ENCODE measurements at places on chromosomes 12 and 14.

DNA sequence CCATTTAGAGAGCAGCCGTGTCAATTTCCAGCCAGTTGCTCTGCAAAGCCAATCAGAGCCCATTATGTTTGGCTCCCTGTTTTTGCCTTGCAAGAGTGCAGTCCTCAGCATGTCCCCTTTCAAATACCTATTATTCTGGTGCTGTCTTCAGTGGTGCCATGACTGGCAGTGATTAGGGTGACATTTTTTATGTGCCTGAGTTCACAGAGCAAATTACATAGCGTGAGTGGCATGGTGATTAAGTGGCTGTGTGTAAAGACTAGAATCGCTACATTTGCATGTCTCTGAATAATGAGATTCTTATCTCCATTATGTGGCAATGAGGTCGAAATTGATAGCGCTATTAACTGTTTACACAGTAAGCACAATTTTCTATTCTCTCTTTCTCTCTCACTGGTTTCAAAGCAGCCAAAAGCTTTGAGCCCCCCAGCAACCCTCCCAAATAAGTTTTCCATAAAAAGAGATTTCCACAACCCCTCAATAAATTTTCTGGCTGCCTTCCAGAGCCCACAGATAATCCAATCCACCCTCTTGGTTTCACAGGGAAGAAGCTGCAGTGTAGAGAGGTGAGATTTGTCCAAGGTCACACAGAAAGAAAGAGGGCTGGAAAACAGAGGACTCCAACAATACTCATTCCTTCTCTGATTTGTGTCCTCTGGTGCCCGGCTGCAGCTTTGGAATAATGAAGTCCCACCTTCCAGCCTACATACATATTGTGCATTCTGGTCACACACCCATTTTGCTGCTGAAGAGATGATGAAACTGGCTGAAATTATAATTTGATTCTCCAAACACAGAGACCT lies 58.8 kb upstream of the NUDT4 start:
- no peak for DNase-seq

DNA sequence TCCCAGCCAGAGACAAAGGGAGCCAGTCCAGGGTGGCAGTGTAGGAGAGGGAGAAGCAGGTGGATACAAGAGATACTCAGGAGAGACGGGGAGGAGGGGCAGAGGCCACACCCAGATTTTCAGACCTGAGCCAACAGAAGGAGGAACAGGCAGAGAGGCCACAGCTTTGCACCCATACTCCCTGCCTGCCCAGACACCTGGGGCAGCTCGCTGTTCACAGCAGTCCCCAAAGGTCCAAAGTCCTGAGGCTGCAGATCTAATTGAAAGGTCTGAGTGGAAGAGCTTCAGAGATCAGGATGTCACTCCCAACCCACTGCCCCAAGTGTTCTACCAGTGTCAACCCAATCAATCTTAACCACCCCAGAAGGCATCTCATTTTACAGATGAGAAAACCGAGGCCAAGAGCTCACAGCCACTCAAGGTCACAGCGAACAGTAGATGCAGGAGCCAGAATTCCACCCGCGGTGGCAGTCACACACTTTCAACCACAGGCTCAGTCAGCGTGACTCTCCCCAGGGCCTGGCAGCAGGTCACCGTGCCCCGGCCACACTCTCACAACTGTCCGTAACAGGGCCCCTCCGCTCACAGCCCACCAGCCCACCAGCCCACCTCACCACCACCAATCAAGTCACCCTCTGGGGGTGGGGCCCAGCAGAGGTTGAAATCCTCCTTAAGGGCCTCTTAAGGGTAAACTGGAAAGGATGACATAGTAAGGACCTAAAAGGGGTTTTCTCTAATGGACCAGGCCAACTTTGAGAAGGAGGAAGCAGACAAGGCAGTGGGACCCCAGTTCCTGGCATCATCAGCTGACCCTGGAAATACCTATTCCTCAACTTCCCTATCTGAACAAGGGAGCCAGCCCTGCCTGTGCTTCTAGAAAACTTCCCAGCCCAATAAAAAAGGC lies 33.3 kb downstream of the ACTN1 start:
- DNase-seq = no peak

- DNase-seq = no peak
Observed at GRCh38 chr14:52834440-52834842, 43.0 kb upstream of the GNPNAT1 start.

GRCh38 chr14:64137657-64138290 lies 156.4 kb downstream of the ESR2 start:
- DNase-seq = no peak

DNA sequence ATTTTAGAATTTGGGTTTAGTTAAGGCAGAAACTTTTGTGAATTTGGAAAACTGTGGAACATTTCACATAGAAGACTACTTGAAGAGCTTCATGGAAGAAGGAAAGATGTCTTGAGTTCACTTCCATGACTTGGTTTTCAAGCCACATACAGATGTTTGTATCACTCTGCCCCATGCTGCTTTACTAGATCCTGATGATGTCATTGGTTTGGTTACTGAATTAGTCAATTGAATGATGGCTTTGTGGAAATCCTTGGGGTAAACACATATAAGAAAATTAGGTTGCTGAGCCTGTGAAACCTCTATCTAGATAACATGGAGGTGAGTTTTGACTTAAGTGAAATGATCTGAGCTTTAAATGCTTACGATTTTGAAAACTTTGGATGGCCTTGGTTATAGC lies 90.6 kb downstream of the LRRK2 start:
- no peak for DNase-seq

DNA sequence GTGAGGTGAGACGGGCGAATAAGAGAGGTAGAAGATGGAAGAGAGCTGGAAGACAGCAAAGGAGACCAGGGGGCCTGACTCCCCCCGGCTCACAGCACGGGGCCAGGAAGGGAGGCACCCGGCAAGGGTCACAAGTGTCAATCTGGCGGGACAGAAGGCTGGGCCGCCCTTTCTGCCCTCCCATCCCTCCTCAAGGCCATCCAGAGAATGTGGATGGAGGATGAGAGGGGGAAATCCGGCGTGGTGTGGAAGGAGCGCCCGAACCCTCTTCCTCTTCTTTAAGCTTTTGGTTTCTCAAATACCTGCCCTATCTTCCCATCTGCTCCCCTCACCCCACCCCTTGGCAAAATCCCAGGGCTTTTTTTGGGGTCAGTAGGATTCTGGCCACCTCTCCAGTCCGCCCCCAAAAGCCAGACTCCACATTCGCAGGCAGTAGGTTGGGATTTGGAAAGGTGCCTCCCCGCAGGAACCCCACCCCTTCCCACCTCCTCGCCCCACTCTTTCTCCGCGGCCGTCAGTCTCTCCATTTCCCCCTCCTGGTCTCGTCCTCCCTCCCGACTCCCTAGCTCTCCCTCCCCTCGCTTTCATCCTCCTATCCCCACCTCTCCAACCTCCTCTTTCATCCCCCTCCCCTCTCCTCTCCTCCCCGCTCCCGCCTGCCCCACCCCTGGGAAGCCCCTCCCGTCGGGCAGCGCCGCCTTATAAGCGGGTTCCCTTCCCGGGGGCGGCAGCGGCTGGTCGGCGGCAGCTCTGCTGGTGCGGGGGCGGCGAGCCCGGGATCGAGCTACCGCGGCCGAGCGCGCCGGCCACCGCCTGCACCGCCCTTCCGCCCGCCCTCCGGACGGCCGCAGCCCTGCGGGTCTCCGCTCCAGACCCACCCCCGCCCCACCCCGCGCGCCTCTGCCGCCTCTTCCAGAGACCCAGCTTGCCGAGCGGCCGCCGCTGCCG lies at the start of gene PTMS:
TSS of gene PTMS (plus strand) at position 730 of the 948 bp plus-strand sequence. CDS start 343 bp downstream, outside the sequence.
- DNase-seq = peak; percentile 89

- no peak for DNase-seq
Observed at GRCh38 chr14:102333390-102333789, 13.8 kb downstream of the ZNF839 start.

DNA sequence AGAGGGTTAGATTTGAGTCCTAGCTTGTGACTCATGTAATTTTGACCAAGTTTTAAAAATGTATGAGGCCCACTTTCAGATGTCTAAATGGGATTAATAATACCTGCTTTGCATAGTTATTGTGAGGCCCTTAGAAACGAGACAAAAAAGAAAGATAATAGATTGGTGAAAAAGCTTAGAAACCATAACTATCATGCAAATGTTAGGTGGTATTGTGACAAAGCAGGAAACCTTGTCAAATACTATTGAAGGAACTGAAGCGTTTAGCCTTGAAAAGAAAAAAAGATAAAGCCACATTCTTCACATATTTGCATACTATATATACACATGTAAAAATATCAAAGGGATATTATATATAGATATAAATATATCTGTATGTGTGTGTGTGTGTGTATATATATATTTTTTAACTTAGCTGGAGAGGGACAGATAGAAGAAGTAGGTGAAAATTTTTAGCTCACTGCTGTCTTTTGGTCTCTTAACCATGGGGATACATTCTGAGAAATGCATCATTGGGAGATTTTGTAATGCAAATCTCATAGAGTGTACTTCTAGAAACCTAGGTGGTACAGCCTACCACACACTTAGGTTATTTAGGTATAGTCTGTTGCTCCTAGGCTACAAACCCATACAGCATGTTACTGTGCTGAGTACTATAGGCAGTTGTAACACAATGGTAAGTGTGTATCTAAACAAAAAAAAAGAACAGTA lies 270.3 kb downstream of the CCDC91 start:
- DNase-seq = no peak

- no peak for DNase-seq
Observed at GRCh38 chr14:105204206-105204930, 23.3 kb upstream of the NUDT14 start.

DNA sequence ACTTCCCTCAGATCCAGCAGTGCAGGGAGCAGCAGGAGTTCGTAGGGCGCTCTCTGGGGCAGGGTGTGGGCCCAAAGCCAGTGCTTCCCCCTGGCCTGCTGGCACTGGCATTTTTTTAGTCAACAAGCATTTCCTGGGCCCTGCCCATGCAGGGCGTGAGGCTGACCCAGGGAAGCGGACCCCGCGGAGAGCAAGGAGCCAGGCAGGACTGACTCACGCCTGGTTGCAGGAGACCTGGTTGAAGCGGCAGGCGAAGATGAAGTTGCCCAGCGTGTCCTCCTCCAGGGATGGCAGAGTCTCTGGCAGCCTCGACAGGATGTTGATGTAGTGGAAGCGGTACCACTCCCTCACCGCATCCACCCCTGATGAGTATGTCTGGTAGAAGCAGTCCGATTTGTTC lies 13.5 kb downstream of the SCNN1A start:
- DNase-seq = no peak

DNA sequence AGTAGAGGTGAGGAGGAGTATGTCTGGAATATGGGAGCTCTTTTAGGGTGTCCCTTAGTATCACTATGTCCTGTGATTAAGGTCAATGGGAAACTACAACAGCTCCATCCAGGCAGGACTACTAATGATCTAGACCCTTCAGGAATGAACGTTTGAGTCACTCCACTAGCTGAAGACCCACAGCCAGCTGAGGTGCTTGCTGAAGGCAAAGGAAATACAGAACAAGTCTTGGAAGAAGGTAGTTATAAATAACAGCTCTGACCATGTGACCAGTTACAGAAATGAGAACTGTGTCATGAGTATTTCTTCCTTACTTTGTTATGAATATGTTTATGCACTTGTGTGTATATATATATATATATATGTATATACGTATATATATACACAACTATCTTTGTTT lies 40.5 kb upstream of the USP44 start:
- no peak for DNase-seq

- peak; percentile 51 for DNase-seq
Observed at GRCh38 chr14:99534863-99535262, 53.7 kb downstream of the CCNK start.

Measured in neuronal stem cell (in vitro differentiated cells).